ENCODE measurements at places on chromosomes 6 and 20.

GRCh38 chr6:25623065-25623464 is 28.9 kb upstream of the SCGN start:
- no peak for DNase-seq

DNA sequence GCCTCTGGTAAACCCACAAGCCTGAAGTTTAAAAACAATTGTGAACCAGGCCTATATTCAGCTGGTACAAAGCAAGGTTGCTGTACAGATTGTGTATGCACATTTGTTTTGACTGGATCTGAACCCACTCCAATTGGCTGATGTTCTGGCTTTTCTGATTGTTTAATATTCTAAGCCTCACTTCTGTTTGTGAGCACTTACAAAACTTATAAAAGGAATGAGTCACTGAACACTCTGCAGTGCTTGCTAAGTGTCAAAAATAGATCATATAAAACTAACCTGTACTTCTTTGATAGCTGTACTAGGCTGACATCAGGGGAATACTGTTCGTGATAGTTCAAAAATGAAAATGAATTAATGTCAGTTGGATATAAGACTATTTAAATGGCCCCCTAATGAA is 12.1 kb downstream of the COL21A1 start:
- no peak for DNase-seq

DNA sequence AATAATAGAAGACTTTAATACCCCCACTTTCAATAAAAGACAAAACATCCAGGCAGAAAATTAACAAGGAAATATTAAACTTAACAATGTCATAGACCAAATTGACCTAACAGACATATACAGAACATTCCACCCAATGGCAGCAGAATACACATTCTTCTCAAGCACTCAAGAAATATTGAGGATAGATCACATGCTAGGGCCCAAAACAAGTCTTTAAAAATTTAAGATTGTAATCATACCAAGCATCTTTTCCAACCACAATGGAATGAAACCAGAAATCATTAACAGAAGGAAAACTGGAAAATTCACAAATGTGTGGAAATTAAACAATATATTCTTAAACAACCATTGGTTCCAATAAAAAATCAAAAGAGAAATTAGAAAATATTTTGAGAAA is 161.0 kb downstream of the COL12A1 start:
- DNase-seq = no peak

DNA sequence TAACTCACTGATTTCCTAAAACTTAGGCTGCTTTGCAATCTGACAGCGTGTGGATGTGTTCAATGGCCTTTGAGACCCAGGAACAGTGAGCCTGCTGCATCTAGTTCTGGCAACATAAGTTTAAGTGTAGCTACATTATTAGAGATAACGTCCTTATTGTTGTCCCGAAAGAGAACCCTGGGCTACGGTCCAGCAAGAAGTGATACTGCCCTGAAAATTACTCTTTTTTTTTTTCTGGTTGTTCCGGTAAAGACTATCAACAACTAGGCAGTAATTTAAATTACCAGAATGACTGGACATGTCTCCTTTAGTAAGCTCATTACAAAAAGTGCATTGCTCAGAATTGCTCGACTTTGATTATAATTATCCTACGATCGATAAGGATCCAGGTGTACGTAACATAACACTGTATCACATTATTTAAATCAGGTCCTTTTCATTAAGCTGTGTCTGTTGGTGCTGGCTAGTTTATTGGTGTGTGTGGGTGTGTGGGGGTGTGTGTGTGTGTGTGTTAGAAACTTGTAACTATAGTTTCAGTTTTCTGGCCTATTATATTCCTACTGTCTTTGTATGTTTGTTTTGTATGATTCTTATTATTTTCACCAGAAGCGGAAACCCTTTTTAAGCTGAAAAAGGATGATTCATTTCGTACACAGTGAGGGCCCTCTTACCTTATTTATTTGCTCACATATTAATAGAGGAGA is 3.0 kb downstream of the TSHZ2 start:
- no peak for DNase-seq

- no peak for DNase-seq
Observed at GRCh38 chr6:125612345-125612846, 137.0 kb upstream of the HEY2 start.

DNA sequence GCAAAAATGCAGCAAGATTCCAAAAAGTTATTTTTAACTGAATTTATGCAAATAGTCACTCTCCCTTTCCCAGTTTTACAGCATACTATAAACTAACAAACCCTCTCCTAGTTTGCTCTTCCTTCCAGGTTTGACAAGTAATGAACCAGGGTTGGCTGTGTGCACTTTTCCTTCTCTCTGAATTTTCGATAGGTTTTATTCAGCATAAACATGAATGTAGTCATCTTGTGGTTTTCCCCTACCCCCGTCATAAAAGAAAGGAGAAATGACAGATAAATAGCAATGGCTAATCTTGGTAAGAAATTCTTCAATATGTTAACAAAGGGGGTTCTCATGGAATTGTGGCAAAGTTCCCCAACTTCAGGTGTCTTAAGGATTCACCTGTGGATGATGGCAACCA is 26.3 kb downstream of the PRDM1 start:
- DNase-seq = no peak

DNA sequence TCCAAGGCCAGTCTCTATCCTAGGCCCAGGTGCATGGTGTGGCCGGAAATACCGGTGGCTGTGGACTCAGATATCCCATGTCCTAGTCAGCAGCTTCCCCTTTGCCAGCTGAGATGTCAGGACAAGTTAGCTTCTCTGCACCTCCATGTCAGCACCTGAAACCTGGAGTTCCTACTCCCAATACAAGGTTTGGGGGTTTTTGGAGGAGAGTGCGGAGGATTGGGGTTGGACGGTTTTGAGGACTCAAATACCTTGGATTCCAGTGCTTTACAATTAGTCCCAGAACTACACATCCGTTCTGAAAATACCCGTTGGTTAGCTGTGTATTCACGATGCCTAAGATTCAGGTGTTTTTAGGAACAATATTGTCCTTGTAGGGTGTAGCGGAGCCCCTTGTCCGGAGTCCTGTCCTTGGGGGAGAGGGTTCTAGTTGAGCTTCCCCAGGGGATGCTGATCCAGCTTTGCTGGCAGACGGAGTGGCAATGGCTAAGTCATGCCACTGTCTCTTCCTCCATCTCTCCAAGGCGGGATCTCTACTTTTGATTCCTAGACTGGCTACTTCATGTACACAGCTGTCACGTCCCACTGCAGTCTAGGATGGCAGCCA is 45.0 kb downstream of the ADNP start:
- no peak for DNase-seq

Data from spinal cord (tissue), 10 donors.